CD4-positive, alpha-beta memory T cell (primary cell): ENCODE measurements at places on chromosomes 6 and 20. TPM values are rescaled to one million over a fixed set of nuclear protein-coding genes. Genes with fewer than 3 reads are reported as not detected.

MAP3K5 gene
- 26.3 TPM for polyA plus RNA-seq

PTP4A1 gene
- polyA plus RNA-seq = 41.6 TPM

KHDC1 gene
- 3.5 TPM for polyA plus RNA-seq

GPLD1 gene
- not detected for polyA plus RNA-seq

BAG2 gene
- 2.6 TPM for polyA plus RNA-seq

CD93 gene
- polyA plus RNA-seq = 0.55 TPM
